NAMALWA (cell line): ENCODE measurements at places on chromosomes 16 and 17.

DNA sequence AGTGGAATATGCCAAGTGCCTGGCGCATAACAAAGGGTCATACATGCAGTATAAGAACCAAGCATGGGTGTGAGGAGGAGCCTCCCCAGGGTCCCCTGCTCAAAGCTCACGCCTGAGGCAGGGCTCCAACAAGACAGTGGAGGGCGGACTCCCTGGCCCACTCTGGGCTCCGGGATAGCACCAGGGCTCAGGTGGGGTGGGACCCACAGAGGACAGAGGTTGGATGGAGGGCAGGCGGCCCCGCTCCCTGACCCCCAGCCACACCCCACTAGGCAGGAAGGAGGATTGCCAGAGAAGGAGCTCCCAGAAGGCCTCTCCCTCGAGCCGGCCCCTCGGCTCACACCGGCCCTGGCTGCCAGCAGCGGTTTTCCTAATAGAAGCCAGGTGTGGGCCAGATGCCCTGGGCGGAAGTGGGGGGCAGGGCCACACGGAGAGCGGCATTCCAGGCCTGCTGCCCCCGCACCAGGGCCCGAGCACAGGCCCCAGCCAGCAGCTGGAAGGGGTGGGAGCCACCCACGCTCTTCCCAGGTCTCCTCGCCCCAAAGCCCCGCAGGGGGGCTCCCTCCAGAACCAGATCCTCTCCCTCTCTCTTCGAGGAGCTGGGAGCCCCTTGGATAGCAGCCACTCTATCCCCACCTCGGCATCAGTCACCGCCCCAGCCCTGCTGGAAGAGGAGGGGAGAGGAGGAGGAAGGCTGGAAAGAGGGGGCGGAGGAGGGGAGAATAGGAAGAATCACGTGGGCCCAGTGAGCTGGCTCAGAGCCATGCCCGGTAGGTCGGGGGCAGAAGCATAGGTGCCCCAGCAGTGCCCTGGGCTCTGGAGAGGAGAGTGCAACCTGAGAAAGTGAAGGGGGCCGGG lies 21.0 kb downstream of the VASN start:
- DNase-seq = no peak

GRCh38 chr17:69175625-69176456 lies 34.1 kb upstream of the ABCA6 start:
- no peak for DNase-seq

- peak; percentile 46 for DNase-seq
Observed at GRCh38 chr17:81429821-81430551, 34.7 kb downstream of the BAHCC1 start.

- no peak for DNase-seq
Observed at GRCh38 chr17:72900654-72900971, 191.9 kb downstream of the SLC39A11 start.

- peak; percentile 78 for DNase-seq
Observed at GRCh38 chr17:1216217-1217088, 36.7 kb upstream of the ABR start.
